Stimulated activated CD8-positive, alpha-beta memory T cell treated with anti-CD3 and anti-CD28 coated beads, Interleukin-4, amount 100 ng/mL, for 1 hour (primary cell): ENCODE measurements at places on chromosomes 1 and 21.

DNA sequence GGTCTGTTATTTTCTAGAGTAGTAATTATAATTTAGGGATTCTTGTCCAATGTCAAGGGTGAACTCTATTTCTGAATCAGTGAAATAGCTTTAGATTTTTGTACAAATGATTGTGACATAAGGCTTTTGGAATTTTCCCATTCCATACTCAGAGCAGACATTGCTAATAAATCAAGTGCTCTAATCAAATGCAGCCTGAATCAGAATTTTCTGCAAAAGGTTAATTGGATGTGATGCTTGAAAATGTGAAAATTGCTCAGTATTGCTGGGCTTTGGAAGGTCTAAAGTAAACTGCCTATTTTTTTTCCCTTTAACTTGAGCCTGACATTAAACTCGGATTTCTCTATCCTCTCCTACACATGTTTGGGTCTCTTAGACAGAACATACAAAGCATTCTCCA lies 23.2 kb downstream of the SGIP1 start:
- DNase-seq, result no peak

DNA sequence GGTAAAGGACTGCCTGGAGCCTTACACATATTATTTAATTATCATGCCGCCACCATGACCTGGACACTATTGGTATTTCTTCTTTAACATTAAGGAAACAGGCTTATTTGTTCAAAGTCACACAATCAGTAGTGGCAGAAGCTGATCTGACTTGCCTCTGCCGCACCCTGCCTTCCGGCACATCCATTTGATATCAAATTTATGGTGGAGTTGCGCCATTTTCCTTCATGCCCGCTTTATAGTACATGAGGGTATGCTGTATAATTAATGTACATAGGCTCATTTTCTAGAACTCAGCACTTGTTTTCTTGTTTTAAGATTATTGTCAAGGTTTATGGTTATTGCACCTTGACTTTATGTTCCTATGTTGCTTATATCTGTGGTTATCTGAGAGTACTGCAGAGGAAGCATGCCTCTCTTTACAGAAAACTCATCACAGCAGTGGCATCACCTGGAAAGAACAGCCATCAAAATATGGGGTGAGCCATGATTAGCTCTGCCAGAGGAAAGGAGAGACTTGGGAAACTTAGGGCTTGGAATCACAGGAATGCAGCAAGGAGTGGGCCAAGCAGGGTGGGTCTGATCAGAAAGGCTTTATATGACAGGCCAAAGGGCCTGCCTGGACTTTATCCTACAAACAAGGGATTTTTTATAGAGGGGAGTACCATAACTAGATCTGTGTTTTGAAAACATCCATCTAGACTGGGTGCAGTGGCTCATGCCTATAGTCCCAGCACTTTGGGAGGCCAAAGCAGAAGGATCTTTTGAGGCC lies 72.2 kb upstream of the GJB5 start:
- no peak for DNase-seq

GRCh38 chr1:205774198-205775014 lies 876 bp downstream of the RAB29 start:
- DNase-seq, result peak; percentile 11

DNA sequence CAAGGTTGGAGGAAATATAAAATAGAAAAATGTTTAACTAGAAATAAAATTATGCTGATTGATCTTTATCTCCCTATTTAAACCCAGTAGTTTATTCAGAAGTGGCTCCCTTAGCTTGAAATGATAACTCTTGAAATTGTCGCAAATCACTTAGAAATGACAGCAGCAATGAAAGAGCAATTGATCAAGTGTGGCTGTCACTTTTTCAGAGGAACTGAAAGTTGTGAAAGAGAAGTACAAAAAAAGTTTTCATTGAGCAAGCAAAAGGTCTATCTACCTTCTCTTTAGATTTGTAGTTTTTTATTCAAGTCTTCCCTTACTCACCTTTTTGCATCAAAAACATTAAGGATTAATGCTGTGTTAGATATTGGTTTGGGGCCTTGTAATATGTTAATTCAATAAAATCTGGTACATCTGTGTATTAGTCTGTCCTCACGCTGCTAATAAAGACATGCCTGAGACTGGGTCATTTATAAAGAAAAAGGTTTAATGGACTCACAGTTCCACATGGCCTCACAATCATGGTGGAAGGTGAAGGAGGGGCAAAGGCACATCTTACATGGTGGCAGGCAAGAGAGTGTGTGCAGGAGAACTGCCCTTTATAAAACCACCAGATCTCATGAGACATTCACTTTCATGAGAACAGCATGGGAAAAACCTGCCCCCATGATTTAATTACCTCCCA lies 48.3 kb downstream of the LRRC8C start:
- no peak for DNase-seq

DNA sequence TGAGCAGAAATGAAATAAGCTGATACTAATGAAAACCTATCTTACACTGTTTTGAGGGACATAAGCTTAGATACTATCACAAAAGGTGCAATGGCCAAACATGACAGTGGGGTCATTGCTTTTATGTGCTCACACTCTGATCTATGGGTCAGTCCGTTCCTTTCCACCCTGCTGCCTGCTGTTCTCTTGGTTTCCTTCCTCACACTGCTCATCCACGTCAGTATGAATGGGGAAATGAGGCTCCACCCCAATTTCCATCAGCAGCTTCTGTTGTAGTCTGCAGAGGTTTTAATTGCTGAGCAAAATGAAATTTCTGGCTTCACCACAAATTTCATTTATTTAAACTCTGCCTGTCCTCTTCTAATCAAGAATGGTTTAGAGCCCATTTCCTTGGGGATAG lies 155.2 kb downstream of the GABPA start:
- no peak for DNase-seq

GRCh38 chr1:31196685-31197084 lies 43.0 kb downstream of the NKAIN1 start:
- DNase-seq, result no peak

DNA sequence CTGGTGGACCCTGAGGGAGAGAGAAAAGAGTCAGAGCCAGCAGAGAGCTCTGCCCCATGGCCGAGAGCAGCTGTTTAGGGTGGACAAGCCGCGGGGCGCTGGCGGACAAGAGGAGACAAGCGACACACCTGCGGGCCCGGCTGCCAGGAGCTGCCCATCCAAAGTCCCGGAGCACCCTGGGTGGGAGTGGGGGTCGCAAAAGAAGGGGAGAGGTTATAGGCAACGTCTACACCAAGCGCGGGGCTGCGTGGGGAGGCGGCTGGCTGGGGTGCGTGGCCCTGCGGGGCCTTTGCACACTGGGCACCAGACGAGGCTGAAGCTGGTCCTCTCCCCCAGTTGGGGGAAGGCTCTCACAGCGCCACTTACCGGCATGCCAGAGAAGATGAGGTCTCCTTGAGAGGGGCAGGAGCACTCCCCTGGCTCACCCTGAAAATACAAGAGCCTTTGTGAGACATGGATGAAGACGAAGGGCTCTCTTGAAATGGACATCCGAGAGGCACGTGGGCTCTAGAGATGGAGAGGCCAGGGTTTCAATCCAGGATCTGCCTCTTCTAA lies 24.1 kb downstream of the COL16A1 start:
- DNase-seq, result no peak

DNA sequence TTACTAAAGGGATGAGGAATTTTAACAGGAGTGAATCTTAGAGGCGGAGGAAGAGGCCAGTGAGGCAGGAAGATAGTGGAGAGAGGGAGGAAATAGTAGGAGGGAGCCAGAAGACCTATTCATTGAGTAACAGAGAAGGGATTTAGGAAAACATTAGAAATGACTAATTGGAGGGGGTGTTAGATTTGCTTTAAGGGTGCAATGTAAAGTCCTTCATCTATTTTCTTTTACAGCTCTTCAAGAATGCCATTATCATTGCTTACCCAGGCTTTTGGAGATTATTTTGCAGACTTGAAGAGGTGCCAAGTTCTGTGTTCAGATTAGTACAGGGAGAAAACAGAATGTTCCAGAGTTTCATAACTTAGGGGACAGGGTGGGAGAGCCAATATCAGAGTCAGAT lies 33.8 kb downstream of the OR10J1 start:
- no peak for DNase-seq

- no peak for DNase-seq
Measured at GRCh38 chr1:244137276-244137675, 86.2 kb downstream of the ZBTB18 start.

DNA sequence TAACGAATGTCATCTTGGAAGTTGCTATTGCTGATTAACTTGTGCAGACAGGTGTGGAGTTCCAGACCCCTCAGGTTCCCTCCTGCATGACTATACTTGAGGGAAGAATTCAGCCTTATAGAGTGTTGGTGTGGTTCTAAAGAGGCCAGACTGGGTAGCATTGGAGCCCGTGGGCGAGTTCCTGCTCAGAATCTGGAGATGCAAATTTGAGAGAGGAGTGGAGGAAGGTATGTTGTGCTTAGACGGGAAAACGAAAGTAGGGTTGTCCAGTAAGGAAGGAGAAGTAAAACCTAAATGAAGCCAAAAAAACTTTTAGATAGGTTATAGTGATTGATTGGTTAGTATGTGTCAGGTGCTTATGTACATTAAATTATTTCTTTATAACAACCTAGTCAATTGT lies 79.2 kb downstream of the ZNF326 start:
- DNase-seq, result no peak

GRCh38 chr1:152515434-152515783 lies 1.1 kb downstream of the CRCT1 start:
- no peak for DNase-seq
